Stimulated activated CD8-positive, alpha-beta memory T cell treated with anti-CD3 and anti-CD28 coated beads, Interleukin-2, amount 100 ng/mL, for 1 hour (primary cell): ENCODE measurements at places on chromosomes 5 and 9.

DNA sequence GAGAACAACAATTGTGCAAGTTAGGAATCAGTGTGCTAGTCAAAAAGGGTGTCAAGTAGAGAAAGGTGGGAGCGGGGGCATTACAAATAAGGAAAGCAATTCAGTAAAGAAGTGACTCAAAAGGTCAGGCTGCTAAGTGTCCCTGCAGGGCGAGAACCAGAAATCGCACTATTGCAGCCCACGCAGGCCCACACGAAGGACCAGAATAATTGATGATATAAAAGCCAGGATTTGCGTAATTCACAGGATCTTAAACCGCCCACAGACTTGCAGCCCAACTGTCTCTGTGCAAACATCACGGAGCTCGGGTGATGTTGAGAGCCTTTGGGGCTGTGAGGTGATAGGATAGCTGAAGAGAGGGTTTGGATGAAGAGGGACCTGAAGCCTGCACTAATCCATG lies 349.0 kb downstream of the BRINP1 start:
- no peak for DNase-seq

DNA sequence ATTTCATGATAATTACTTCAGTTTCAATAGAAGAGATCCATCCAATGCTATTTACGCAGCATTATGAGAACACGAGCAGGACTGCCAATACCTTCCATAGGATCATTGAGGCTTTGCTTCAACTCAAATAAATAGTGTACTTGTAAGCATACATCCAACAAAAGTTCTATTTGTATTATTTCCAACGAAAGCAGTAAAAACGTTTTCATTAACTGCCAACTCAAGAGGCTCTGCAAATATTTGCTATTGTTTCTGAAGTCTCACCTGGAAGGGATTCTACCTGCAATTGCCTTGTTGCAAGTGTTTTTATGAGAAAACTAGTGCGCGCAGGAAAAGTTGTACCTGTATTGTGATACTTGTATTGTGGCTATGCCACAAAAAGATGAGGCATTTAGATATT lies 11.0 kb upstream of the GNPDA1 start:
- no peak for DNase-seq

DNA sequence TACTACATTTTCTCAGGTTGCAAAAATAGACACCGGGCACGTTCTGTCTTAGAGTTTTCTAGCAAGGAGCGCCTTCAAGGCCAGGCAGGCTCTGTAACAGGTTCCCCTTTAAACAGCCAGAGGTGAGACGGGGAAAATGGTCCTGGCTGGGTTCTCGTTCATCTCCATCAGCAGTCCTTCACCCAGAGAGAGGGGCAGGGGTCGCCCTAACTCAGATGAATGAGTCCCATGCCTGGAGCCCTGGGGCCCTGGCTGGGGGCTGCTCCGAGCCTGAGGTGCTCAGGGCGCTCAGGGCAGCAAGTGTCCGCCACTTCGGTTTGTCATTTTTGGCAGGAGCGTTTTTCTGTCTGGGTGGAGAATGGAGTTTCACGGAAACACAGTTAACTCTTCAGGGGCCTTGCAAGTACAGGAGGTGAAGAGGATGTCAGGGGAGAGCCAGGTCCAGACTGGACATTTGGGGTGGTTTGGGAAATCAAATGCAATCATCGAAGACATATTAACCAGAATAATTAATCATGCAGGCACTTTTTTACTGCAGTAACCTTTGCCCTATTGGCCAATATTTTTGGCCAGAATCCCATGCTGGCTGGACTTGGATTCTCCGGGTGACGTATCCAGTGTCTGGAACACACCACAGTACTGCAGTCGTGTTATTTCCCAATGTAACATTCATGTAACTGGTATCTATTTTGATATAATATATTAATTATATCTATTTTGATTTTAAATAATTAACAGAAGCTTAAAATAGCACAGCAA lies 2.9 kb downstream of the NTNG2 start:
- no peak for DNase-seq

GRCh38 chr9:105344283-105344682 lies 99.8 kb downstream of the SLC44A1 start:
- DNase-seq, result no peak

- no peak for DNase-seq
Observed at GRCh38 chr9:42396318-42396717, 212.9 kb downstream of the SPATA31A6 start.

DNA sequence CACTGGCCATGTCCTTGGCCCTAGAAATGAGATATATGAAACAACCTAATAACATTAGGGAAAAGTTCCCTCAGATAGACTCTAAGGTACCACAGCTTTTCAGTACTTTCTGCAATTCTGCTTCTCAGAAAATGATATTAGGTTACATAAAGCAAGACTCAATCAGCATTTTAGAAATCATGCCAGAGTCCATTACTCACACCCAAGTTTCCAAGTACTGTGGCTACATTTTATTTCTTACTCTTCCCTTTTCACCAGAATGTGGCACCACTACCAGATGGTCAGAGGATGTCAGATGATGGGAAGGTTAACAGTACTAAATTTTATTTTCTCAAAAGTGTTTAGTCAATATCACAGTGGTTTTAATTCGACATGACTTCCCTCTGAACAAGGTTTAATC lies 217.2 kb downstream of the MLLT3 start:
- no peak for DNase-seq

DNA sequence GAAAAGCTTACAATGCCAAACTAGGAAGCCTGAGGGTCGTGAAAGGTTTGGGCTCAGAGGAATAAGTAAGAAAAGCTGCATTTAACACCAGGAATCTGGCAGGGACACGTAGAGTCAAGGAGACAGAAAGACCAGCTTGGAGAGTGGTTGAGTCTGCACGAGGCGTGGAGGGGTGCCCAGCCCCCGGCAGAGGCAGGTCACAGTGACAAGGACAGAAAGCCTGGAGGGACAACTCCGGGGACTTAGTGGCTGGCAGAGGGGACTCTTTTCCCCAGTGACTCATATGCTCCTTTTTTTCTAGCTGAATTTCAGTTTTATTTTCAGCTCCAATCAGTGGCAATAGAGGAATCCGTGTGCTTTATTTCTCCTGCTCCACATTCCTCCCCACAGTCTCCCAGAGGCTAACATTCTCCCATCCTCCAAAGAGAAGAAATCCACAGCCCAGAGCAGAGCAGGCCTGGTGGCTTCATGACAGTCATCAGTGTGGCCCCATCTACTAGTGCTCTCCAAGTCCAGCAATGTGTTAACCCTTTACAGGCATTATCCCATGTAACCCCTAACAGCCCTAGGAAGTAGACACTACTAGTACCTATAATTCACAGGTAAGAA lies 80.7 kb downstream of the KCNIP1 start:
- DNase-seq, result no peak

DNA sequence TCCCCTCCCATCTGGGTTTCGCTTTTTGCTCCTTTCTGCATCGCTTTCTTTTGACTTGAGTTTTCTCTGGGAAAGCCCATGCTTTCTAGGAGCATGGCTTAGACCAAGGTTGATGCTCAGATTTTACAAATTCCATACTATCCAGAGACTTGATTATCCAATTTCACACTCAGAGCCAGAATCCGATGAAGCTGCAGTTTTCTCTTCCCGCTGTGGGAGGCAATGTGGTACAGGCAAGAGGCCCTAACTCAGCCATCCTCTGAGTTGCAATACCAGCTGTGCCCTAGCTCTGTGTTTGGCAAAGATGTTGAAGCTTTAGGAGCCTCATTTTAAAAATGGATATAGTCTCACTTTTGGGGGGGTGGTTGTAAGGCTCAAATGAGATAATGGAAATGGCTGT lies 85.1 kb downstream of the BRINP1 start:
- no peak for DNase-seq

- no peak for DNase-seq
Observed at GRCh38 chr9:88682431-88682831, 147.5 kb downstream of the NXNL2 start.

GRCh38 chr5:131640043-131640856 lies 5.2 kb upstream of the RAPGEF6 start:
- no peak for DNase-seq

GRCh38 chr9:135277219-135278201 lies 190.0 kb downstream of the OLFM1 start:
- no peak for DNase-seq

DNA sequence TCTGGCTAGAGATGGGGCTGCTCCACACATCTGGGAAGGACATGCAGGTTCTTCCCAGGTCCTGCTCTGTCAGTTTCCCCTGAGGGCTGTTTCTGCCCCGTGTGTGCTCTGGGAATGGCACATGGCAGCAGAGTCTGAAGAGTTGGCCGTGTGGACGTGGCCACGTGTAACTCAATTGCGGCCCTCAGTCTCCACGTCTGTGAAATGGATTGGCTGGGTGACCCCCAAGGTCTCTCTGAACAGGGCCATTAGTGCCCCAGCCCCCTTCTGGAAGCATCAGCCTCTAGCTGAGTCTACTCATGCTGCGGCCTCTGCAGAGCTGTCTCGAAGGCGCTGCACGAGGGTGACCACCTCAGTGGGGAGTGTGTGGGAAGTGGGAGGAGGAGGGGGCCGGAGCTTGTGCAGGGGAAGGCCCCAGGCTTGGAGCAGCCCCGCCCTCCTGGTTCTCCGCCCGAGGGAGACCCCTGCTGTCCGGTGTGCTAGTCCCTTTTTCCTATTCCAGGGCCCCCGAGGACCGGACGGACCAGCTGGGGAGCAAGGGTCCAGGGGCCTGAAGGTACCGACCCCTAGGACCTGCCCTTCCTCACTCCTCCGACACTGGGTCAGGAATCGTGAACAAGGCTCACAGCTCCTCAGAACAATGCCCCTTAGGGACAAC lies 58.9 kb upstream of the ORM1 start:
- no peak for DNase-seq

DNA sequence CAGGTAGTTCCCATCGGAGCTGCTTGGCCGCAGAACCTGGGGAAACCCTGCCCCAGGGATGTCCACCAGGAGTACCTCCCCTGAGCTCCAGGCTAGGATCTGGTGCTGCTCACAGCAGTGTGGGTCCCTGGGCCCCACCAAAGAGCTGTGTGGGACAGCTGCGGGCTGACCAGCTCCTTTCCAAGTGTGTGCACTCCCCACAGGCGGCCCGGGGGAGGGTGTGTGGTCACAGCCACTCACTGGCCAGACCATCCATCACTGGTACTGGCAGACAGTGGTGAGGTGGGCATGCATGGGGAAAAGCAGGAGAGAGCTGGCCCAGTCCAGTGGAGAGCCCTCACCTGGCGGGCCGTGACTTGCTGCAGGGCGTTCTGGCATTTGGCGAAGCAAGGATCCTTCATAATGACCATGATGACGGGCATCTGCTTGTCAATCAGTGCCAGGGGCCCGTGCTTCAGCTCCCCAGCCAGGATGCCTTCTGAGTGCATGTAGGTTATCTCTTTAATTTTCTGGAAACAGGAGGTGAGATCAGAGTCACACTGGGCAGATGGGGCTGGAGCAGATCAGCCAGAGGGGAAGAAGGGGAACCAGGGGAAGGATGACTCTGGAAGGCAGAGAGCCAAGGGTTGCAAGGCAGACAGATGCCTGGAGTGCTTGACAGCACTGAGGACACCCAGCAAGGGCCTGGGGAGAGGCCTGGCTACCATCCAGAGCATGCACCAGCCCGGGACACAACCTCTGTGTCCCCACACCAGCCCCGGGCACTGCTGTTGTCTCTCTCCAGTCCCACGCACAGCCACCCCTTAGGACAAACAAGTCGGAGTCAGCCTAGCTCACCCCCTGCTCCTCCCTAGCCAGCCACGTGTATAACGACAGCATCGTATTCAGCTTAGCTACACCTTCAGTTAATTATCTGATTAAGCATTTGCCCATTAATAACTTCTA lies 12.8 kb upstream of the MAPK9 start:
- DNase-seq, result no peak

- DNase-seq, result no peak
Observed at GRCh38 chr5:68534131-68534940, 318.8 kb downstream of the PIK3R1 start.

DNA sequence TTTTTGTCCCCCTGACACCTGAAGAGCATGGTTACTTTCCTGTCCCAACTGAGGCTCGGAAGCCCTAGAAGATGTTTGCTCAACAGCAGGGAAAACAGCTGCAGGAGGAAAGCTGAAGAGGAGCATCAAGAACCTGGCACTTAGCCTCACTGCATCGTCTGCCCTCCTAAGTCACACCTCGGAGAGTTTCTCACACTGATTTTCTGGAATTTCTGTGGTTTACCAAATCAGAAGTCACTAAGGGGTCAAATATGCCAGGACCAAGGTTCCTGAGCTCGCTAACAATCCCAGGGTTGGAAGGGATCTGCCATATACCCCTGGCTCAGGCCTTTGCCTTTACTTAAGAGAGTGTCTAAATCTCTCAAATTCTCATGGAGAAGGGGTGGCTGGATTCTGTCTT lies 5.3 kb downstream of the IL12B start:
- DNase-seq, result no peak

DNA sequence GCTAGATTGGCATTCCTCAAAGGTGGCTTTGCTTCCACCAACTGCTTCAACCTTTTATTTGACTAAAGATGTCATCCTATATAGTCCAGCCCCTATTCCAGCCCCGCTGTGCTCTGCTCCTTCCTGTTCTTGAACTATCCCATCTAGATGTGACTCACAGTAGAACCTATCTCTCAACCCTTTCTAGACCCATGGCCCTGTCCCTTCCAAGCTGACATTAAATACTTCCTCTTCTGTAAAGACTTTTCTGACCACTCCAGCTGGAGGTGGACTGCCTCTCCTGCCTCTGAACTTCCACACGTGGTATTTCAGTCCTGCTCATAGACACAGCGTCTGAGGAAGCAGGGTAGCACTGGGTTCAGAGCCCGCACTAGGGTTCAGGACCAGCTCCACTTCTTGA lies 32.4 kb downstream of the OSTF1 start:
- DNase-seq, result no peak

DNA sequence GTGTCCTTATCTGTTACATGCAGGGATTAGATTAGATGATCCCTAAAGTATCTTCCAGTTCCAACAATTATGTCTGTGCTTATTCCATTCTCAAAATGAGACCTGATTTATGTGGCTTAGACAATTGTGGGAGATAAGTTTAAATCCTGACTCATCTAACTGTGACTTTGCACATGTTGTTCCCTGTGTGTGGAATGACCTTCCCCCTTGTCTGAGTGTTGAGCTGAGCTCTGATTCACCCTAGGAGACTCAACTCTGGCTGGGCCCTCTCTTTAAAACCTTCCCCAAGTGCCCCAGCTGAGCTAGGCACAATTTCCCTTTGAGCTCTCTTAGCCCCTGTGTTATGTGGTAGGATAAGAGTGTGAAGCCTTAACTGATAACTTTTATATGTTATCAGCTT lies 118.9 kb upstream of the ELL2 start:
- DNase-seq, result no peak

DNA sequence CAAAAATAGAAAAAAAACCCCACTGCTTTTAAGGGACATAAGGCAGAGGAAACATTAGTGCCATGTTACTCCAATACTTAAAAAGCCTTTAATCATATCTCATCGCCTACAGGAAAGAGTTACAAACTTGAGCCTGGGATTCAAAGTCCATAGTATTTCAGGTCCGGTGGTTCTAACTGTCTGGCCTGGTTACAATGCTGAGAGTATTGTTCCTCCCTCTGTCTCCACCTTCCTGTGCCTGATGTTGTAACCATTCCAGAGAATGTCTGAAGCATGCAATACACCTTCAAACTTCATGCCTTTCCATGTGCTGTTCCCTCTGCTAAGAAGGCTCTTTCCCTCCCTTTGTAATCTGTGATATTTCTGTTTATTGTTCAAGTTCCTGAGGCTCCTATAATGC lies 41.6 kb upstream of the SLC36A2 start:
- DNase-seq, result no peak
